Effector CD8-positive, alpha-beta T cell (primary cell): ENCODE measurements at places on chromosomes 4 and X.

- no peak for DNase-seq
Measured at GRCh38 chr4:7766661-7767345, 172.9 kb downstream of the AFAP1 start.

DNA sequence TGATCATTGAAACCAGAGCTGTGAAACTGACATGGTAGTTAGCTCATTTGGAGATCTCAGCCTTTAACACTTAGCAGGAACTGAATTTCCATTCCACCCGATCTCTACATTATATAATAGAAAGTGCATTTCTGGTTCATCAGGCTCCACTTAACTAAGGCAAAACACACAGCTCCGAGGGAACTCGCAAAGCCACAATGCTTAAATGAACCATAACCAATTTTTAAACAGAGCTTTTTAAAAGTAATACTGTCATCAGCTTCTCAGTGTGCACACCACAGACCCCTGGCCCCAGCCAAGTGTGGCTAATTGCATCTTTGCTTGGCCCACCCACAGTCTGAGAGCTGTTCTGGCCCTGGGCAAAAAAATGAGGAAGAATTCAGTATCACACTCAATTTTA lies 66.1 kb downstream of the DCHS2 start:
- no peak for DNase-seq

DNA sequence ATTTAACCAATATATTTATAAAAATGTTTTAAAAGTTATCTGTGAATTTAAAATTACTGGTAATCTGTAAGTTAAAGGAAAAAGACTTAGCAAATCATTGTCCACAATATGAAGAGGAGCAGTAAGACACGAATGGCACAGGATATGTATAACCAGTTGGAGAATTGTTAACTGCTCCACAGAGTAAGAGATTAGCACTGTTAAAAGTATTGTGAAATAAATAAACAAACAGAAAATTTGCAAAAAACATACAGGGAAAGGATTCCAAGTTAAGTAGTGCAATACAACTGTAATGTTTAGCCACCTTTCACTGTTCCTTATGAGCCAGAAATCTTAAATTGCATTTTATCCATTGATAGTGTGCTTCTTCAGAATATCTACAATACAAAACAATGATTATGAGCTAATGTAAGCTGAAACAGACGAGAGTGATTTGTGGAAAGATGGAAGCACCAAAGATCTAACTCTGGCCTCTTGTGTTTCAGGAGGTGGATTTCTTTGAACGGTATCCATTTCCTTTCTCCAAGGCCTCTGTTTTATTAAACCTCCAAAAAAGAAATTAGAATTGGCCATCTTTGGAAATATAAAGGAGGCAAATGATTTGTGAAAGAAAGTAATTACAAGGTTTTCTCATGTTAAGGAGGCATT lies 188.4 kb downstream of the UNC5C start:
- DNase-seq: no peak

GRCh38 chr4:56723659-56724230 lies 42.6 kb upstream of the HOPX start:
- no peak for DNase-seq

DNA sequence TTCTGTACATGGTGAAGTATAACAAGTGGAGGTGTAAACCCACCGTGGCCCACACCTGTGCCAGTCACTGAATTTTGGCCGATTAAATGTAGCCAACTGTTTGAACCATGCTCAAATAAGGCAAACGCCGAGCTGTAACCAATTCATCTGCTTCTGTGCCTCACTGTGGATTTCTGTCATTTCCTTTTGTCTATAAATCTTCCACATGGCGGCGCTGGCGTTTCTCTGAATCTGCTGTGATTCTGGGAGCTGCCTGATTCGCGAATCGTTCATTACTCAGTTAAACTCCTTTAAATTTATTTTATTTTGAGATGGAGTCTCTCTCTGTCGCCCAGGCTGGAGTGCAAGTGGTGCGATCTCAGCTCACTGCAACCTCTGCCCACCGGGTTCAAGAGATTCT lies 19.2 kb downstream of the SUPT20HL2 start:
- no peak for DNase-seq

- DNase-seq: no peak
Measured at GRCh38 chr4:179344861-179345260, 1902.6 kb upstream of the AGA start.

- DNase-seq: no peak
Measured at GRCh38 chr4:113962016-113962347, 17.5 kb downstream of the ARSJ start.

GRCh38 chrX:30570505-30570904 lies 7.1 kb downstream of the TASL start:
- no peak for DNase-seq

DNA sequence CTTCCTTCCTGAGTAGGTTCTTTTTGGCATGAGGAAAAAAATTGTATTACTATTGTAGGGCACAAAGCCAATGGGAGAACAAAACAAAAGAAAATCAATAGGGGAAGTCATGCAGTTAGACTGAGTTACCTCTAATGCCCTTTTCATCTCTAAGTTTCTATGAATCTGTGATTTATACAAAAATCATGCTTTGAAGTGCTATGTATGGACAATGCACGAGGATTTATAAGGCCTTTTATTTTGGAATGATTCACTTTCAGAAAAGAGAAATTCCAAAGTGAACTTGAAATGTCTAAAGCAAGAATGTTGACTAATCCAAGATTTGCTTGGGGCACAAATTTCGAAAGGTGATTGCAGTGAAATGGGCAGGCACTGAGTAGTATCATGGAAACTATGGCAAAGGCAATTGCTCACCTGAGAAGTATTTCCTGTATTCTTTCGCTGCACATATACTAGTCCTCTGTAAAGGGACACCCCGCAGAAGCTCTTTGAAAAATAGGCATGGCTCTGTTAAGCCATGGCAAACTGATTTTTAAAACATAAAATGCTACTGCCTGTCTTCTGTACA lies 52.8 kb downstream of the ADGRG4 start:
- no peak for DNase-seq

GRCh38 chr4:26028133-26028792 lies 114.2 kb downstream of the SMIM20 start:
- no peak for DNase-seq

- DNase-seq: no peak
Measured at GRCh38 chr4:110172972-110173371, 25.4 kb downstream of the ELOVL6 start.

DNA sequence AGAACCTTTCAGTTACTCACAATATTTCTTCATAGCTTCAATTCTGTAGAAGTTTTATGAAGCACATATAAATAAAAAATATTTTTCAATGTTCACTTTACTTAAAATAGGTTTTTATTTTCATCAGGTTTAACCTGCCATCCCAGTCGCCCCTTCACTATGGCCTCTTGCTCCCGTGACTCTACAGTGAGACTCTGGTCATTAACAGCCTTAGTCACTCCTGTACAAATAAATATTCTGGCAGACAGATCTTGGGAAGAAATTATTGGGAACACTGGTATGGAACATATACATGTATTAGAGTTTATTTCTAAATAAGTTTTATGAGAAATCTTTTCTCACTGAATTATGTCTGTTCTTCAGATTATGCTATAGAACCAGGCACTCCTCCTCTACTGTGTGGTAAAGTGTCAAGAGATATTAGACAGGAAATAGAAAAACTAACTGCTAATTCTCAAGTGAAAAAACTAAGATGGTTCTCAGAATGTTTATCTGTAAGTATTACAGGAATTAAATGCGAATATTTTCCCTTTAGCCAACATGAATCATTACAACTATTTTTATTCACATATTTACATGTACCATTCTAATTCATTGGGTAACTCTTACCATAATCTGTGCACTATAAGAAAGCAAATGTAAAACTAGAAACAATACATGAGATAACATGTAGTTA lies 45.6 kb downstream of the SPATA4 start:
- DNase-seq: no peak

DNA sequence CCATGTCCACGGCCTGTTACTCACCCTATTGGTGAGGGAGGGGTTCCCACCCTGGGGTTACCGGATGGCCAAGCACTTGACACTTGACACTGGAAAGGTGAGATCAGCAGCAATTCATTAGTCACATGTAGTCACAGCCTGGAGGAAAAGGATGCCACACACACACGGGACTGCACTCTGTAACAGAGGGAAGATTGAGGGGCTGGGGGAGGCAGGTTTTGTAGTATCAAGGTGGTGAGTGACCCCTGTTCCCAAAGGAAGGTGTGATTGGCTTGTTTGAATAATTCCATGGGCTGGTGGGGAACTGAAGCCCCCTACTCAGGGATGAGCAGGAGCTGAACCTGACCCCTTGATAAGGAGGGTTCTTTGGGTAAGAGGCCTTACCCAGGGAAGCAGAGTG lies 96.0 kb upstream of the HELT start:
- DNase-seq: no peak

- no peak for DNase-seq
Measured at GRCh38 chr4:21733894-21734630, 214.5 kb downstream of the KCNIP4 start.
